ENCODE measurements at places on chromosomes 2 and 18. TPM values are rescaled to one million over a fixed set of nuclear protein-coding genes. Genes with fewer than 3 reads are reported as not detected.

DNA sequence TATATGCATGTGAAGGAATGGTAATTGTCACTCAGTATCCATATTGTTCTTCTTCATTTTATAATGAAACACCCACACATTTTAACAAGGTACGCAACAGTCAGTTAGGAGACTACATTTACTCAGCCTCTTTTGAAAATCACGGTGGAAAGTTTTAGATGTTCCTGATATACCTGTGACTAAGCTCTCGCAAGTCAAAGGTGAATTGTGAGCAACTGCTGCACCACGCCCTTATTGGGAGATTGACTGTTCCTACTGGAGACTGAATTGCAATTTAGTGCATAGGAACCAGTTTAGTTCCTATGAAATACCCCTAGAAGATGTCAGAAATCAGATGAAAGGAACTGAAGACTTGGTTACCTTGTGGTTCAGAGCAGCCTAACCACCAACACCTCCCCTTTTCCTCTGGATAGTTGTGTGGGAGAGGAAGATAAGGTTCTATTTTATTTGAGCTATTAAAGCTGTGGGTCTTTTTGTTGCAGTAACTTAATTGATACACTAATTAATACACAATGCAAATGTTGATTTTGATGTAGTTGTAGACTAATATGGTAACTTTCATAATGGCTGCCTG, 1280.5 kb upstream of the CDH2 start:
- no peak overlapping the region for H3K27ac ChIP-seq
- H3K4me1 ChIP-seq, result no peaks in the 10 kb centered on the region
- H3K27me3 ChIP-seq, result no peaks in the 10 kb centered on the region
- no peak for DNase-seq
- no peak overlapping the region for H3K4me3 ChIP-seq

DNA sequence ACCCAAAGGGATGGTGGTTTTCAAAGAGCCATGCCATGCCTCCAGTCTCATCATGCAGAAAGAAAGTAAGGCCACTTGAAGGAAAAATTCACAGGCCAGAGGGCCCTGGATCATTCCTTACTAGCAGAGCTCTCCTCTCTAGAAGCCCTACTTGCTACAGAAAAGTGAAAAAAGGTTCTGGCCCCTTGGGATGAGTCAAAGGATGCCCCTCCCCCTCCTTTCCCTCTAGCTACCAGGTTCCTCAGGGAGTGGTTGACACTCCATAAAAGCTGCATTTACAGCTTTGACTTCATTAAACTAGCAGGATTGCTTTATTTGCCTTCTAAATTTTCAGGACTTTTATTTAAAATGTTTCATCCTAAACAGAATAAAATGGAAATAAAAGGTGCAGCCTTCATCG, 21.2 kb downstream of the OSR1 start:
- H3K4me1 ChIP-seq, result no peaks in the 10 kb centered on the region
- no peaks in the 10 kb centered on the region for H3K27me3 ChIP-seq
- H3K27ac ChIP-seq, result no peak overlapping the region
- no peak for DNase-seq
- H3K4me3 ChIP-seq, result no peak overlapping the region

Gene CHST10
- 11.0 TPM for total RNA-seq

Gene SERPINB8
- 1.3 TPM for total RNA-seq

GRCh38 chr18:8793445-8794155, 88.2 kb downstream of the MTCL1 start:
- no peaks in the 10 kb centered on the region for H3K36me3 ChIP-seq
- no peaks in the 10 kb centered on the region for H3K4me1 ChIP-seq
- no peak for DNase-seq

GRCh38 chr2:178418426-178418825, 32.5 kb downstream of the PRKRA start:
- no peak for DNase-seq
- no peak overlapping the region for H3K4me3 ChIP-seq
- no peaks in the 10 kb centered on the region for H3K36me3 ChIP-seq
- H3K27ac ChIP-seq, result no peak overlapping the region

GRCh38 chr2:20361893-20362292, 11.2 kb upstream of the PUM2 start:
- no peaks in the 10 kb centered on the region for H3K27me3 ChIP-seq
- no peak overlapping the region for H3K27ac ChIP-seq
- H3K4me1 ChIP-seq, result no peaks in the 10 kb centered on the region
- no peaks in the 10 kb centered on the region for H3K36me3 ChIP-seq
- no peak overlapping the region for H3K4me3 ChIP-seq

- no peaks in the 10 kb centered on the region for H3K36me3 ChIP-seq
- H3K4me3 ChIP-seq, result no peak overlapping the region
- no peaks in the 10 kb centered on the region for H3K27me3 ChIP-seq
- H3K4me1 ChIP-seq, result peaks cover 11% of the 10 kb centered on the region
- DNase-seq, result no peak
- no peak overlapping the region for H3K27ac ChIP-seq
These were observed 148.0 kb downstream of the TTC32 start for GRCh38 chr2:19753818-19754217.

Gene COX7A2L
- total RNA-seq, result 90.5 TPM

DNA sequence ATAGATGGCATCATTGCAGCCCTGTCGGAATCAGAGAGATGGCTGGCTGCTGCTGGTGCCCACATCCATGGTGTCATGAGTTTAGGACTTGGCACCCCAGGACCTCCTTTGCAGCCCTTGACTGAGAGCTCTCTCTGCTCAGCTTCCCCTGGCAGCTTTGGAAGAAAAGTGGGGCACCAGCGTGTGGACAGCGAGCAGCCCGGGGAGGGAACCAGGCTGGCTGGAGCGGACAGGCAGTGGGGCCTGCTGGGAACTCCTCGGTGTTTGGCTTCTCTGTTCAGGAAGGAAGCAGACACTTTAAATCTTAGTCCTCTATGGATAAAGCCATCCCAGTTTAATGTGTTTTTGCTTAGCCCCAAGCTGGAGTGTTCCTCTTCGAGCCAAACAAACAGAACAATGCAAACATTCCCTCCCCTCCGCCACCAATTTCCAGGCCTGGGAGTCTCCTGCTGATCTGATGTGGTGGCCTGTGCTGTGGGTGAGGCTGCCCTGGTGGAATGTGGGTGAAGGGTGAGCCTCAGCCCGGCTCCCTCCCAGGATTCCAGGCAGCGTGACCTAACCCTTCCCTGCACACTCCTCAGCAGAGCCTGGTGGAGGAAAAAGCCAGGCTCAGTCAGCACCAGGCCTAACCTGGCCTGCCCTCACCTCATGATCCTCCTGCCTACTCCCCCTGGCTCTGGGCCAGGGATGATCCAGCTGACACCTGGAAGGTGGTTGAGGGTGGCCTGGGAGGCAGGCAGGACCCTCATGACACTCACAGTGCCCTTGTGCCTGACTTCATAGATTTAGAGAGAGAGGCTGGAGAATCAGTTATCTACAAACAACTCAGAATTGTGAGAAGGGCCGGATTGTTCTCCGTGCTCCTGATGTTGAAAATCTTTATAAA, 21.6 kb upstream of the ITGB6 start:
- H3K36me3 ChIP-seq, result no peaks in the 10 kb centered on the region
- peak overlapping the region; percentile 84 for H3K27ac ChIP-seq
- no peaks in the 10 kb centered on the region for H3K27me3 ChIP-seq
- DNase-seq, result peak; percentile 73

Gene ZNF804A
- not detected for total RNA-seq

- H3K36me3 ChIP-seq, result no peaks in the 10 kb centered on the region
- no peak overlapping the region for H3K27ac ChIP-seq
- no peak for DNase-seq
These were observed 469.8 kb upstream of the ACVR2A start for GRCh38 chr2:147375073-147375472.

DNA sequence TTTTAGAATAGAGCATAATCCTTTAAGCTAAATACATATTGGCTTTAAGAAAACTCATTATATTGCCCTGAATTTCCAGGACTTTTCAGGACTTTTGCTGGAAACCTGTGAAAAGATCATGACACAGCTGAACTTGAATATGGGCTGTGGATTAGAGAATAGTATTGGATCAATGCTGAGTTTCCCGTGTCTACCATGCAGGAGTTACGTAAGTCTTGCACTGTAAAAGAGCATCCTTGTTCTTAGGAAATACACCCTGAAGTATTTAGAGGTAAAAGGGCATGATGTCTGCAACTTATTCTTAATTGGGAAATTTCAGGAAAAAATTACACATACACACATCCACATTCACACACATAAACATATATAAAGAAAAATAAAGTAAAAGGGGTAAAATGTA, 82.1 kb downstream of the ZFP36L2 start:
- no peaks in the 10 kb centered on the region for H3K36me3 ChIP-seq
- peaks cover 3% of the 10 kb centered on the region for H3K4me1 ChIP-seq
- no peak for DNase-seq
- H3K4me3 ChIP-seq, result no peak overlapping the region

GRCh38 chr2:189648846-189649509, 12.3 kb upstream of the ASNSD1 start:
- no peak overlapping the region for H3K4me3 ChIP-seq
- no peaks in the 10 kb centered on the region for H3K27me3 ChIP-seq
- no peak for DNase-seq

- H3K36me3 ChIP-seq, result no peaks in the 10 kb centered on the region
- H3K27ac ChIP-seq, result no peak overlapping the region
- no peak for DNase-seq
- H3K27me3 ChIP-seq, result no peaks in the 10 kb centered on the region
- no peaks in the 10 kb centered on the region for H3K4me1 ChIP-seq
These were observed 156.2 kb downstream of the HRH4 start for GRCh38 chr18:24616653-24617052.

Gene TCF7L1
- total RNA-seq, result 9.8 TPM

Gene CYP27A1
- 6.5 TPM for total RNA-seq

Gene SETBP1
- 7.5 TPM for total RNA-seq

DNA sequence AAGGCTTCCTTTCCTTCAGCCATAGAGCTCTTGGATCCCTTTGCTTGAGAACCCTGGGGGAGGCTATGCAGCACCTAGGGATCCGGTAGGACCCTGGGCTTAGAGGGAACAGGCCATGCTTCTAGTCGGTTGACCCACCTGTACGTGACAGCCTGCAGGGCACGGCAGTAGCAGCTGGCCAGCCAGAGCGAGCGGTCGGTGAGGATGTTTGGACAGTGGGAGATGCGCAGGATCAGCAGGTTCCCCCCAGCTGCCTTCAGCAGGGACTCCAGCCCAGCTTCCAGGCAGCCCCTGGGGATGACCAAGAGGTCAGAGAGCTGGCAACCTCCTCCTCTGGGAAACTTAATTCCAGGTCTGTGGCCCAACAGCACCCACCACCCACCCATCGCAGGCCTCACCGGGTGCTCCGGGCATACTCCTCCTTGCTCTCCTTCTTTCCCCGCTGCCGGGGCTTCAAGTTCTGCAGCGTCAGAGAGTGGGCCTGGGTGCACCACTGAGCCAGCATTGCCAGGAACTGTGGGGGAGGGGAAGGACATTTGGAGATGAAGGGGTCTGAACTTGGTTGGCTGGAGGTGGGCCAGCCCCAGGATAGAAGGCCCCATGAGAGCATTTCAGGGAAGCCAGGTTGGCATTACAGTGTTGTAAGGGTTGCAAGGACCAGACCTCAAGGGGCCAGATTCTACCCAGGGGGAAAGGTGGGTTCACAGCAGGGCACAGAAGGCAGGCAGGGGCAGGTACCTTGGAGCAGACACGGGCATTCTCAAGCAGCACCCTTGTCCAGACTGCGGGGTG, 20.5 kb downstream of the FBXO41 start:
- H3K36me3 ChIP-seq, result no peaks in the 10 kb centered on the region
- no peak overlapping the region for H3K4me3 ChIP-seq
- no peak for DNase-seq
- no peak overlapping the region for H3K27ac ChIP-seq
- H3K27me3 ChIP-seq, result peaks cover 28% of the 10 kb centered on the region
- no peaks in the 10 kb centered on the region for H3K4me1 ChIP-seq

- no peaks in the 10 kb centered on the region for H3K36me3 ChIP-seq
- H3K4me1 ChIP-seq, result peaks cover 23% of the 10 kb centered on the region
- H3K4me3 ChIP-seq, result no peak overlapping the region
- no peaks in the 10 kb centered on the region for H3K27me3 ChIP-seq
- no peak for DNase-seq
- no peak overlapping the region for H3K27ac ChIP-seq
These were observed 170.4 kb downstream of the NCK2 start for GRCh38 chr2:105915005-105915558.

Gene DSG1
- total RNA-seq, result 0.14 TPM

DNA sequence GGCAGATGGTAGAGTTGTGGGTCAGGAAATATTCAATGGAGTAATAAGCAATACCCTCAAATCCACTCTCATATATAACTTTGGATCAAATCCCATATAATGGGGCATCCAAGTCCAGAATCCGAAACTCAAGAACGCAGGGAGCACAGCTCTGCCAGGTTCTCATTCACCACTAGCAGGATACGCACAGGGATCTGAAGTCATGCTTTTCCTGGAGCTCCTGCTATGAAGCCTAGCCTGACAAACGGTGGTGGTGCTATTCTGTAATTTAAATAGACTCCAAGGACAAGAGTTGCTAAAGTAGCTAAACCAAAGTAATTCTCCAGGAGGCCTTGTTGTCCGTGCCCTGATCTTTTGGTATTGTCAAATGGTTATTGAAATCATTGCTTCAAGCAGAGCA, 264.8 kb downstream of the SLC8A1 start:
- H3K27ac ChIP-seq, result no peak overlapping the region
- no peak for DNase-seq
- H3K27me3 ChIP-seq, result no peaks in the 10 kb centered on the region
- H3K4me3 ChIP-seq, result no peak overlapping the region
- peaks cover 3% of the 10 kb centered on the region for H3K4me1 ChIP-seq

Gene GAL3ST2
- not detected for total RNA-seq

Gene IL1RL2
- 0.59 TPM for total RNA-seq

DNA sequence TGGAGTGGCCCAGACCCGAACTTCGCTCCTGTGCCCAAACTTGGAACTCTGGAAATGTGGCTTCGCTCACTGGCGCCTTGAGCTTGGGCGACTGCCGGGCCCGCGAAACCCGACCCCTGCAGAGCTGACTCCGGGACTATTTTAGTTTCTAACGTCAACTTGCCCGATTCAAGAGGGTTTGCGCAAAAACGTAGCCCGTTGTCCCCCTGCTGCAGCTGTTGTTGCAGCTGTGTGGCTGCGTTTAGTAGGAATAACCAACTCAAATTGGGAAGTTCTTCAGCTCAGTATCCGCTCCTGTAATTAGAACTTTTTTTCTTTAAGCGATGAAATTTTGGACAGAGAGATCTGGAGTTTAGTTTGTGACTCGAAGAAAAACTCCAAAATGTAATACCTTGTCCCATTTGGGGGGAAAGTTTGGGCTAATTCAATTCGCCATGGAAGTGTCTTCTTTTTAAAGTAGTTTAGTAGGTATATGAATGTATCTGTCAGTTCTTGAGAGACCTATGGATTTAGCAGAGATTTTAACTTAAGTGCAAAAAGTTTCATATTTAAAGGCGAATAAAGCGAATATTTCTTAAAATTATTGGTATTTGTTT, 559 bp downstream of the MYL12A start:
- H3K36me3 ChIP-seq, result peaks cover 17% of the 10 kb centered on the region
- no peaks in the 10 kb centered on the region for H3K4me1 ChIP-seq
- H3K27ac ChIP-seq, result peak overlapping the region; percentile 100
- peak overlapping the region; percentile 87 for H3K4me3 ChIP-seq

Gene REG1A
- not detected for total RNA-seq

DNA sequence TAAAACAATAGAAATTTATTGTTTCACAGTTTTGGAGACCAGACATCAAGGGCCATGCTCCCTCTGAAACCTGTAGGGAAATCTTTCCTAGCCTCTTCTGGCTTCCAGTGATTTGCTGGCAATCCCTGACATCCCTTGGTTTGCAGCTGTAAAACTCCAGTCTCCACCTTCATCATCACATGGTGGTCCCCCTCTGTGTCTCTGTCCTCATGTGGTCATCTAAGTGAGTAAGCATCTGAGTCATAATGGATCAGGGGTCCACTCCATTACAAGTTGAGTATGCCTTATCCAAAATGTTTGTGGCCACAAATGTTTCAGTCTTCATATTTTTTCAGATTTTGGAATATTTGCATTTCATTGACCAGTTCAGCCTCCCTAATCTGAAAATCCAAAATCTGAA, 5.6 kb upstream of the SGPP2 start:
- no peaks in the 10 kb centered on the region for H3K36me3 ChIP-seq
- H3K4me3 ChIP-seq, result no peak overlapping the region
- no peak for DNase-seq
- H3K27me3 ChIP-seq, result peaks cover 18% of the 10 kb centered on the region
- no peaks in the 10 kb centered on the region for H3K4me1 ChIP-seq
- H3K27ac ChIP-seq, result no peak overlapping the region

Measured in heart left ventricle (tissue), 16 donors.